HCEC 1CT (cell line): ENCODE measurements at places on chromosomes 7 and 10.

DNA sequence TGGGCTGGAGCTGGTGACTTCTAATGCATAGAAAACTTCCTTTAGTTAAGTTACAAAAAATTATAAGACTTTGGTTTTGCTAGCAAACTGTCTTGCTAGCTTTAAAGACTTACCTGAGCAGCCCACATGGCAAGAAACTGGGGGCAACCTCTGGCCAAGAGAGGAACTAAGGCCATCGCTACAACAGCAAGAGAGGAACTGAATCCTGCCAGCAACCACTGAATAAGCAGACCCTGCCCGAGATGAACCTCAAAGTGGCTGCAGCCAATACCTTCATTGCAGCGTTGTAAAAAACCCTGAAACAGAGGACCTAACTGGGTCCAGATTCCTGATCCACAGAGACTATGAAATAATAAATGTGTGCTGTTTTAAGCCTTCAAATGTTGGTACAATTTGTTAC, 54.6 kb upstream of the STARD3NL start:
- DNase-seq, result no peak

GRCh38 chr10:11881477-11882417, 58.6 kb downstream of the PROSER2 start:
- no peak for DNase-seq

GRCh38 chr10:101612872-101613271, 24.8 kb downstream of the DPCD start:
- no peak for DNase-seq

- DNase-seq, result no peak
Observed at GRCh38 chr10:29966269-29966668, 93.1 kb downstream of the JCAD start.

GRCh38 chr10:16011548-16011947, 151.2 kb upstream of the MINDY3 start:
- no peak for DNase-seq

DNA sequence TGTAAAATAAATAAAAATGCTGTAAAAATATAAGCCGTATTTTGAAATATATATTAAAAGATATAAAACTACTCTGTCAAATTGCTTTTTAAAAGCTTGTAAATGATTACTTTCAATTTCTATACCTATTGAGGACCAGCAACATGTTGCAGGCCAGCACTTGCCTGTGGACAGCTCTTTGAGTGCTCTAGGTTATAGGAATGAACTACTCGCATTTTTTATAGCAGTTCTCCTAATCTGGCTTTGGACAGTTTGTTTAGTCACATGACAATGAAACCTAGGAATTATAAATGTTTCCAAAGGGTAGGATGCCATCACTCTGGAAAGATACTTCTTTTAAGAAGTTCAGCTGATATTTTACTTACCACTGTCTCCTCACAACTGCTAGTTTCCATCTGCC, 117.7 kb upstream of the PTPRZ1 start:
- no peak for DNase-seq
